ENCODE measurements at places on chromosomes 7 and 10.
A peak's percentile ranks its signal among the peaks of the same experiment; 100 is the strongest.

DNA sequence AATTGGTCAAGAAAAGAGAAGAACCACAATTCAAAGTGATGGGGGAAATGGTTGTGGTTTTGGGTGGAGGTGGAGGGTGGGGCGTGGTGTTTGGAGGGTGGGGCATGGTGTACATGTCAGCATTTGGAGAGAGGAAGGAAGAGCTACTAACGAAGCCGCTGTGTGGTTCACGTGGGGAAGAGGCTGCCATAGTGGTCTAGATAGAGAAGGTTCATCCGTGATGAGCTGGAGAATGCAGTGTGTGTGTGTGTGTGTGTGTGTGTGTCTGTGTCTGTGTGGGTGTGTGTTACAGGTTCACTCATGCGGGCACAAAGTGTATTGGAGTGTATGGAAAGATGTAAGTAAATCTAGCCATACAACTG is 6.1 kb upstream of the VCL start:
- no peak for DNase-seq

- no peak for DNase-seq
These were observed 89.7 kb upstream of the NAMPT start for GRCh38 chr7:106374437-106374836.

- no peak for DNase-seq
These were observed 95.5 kb downstream of the CTBP2 start for GRCh38 chr10:125064681-125065492.

DNA sequence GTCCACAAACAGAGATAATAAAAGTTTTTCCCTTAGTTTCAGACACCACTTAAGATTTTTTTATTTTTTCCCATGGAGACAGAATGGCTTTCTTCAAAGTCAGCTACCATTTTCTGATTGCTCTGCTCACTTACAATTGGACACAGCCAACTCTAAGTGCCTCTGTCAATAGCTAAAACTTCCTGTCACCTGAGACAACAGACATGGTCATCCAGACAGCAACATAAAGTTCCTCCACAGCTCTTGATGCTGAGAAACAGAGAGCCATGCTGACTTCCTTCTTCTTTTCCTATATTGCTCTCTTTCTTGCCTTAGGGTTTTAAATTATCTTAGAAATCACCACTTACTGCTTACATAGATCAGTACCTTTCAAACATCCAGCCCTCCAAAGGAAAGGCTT is 12.0 kb downstream of the ZNF800 start:
- no peak for DNase-seq

GRCh38 chr10:117619707-117620405 is 77.3 kb downstream of the EMX2 start:
- no peak for DNase-seq

- DNase-seq = no peak
These were observed 44.5 kb downstream of the CSTF2T start for GRCh38 chr10:51654918-51655317.

GRCh38 chr10:103541616-103542015 is 48.1 kb downstream of the NEURL1 start:
- no peak for DNase-seq

GRCh38 chr7:40301486-40302068 is 166.8 kb downstream of the SUGCT start:
- DNase-seq = no peak

DNA sequence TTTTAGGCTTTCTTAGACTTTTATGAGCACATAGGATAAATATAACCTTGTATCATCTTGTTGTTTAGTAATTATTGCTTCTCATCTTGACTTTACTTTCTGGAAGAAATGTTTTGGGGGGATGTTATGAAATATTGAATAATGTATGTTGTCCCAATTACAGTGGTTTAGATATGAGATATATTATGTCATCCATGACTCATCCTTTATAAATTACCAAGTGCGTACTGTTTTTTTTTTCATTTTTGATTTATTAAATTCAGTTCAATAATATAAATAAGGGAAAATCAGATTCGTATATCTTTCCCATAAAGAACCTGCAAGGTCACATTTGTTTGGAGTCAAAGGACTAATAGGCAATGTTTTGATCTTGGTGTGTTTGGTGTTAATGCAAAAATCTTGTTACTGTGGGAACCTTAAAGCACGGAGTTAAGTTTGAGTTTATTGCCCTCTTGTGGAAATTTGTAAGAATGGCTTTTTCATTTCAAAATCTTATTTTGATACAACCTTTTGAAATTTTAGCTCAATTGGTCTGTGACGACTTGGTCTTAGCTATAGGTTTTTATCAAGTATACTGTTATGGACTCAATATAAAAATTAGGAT is 108.6 kb downstream of the SRI start:
- DNase-seq = no peak

GRCh38 chr10:102504179-102504975 is 605 bp downstream of the SUFU start:
- peak; percentile 36 for DNase-seq

DNA sequence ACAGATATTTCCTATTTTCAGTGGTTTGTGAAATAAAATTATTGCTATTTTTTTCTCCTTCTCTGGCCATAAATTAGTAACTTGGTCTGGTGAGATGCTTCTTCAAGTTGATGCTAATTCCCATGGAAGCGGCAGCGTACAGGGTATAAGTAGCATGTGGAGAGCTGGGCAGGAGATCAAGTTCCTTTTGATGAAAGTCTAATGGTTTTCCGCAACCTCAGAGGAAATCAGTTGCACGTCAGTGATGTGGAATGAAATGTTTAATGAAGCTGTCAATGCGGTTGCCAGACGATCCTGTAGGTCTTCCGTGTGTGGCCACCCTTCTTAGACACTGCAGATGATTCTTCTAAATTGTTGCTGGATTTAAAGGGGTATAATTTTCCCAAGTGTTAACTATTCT is 236.4 kb upstream of the GRM3 start:
- DNase-seq = no peak

- no peak for DNase-seq
These were observed 125.7 kb downstream of the PRPF18 start for GRCh38 chr10:13712476-13712836.

GRCh38 chr10:19310066-19310465 is 261.5 kb downstream of the MALRD1 start:
- DNase-seq = no peak

GRCh38 chr10:62025901-62026879 is 124.7 kb downstream of the ARID5B start:
- DNase-seq = no peak

- no peak for DNase-seq
These were observed 212.7 kb upstream of the KCND2 start for GRCh38 chr7:120060281-120060680.

GRCh38 chr10:116195583-116195982 is 77.4 kb downstream of the GFRA1 start:
- no peak for DNase-seq

DNA sequence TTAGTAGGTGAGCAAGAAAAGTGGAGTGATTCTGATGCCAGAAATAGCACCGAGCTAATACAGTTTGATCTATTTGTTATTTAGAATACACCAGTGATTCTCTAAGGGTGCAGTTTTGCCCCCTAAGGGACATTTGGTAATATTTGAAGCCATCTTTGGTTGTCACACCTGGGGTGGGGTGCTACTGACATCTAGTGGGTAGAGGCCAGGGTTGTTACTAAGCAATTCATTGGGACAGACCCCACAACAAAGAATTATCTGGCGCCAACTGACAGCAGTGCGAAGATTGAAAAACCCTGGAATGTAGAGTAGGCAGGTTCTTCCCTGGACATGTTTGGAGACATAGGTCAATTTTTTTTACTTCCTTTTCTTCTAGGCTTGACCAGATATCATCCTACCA is 14.6 kb downstream of the PALS2 start:
- peak; percentile 62 for DNase-seq

DNA sequence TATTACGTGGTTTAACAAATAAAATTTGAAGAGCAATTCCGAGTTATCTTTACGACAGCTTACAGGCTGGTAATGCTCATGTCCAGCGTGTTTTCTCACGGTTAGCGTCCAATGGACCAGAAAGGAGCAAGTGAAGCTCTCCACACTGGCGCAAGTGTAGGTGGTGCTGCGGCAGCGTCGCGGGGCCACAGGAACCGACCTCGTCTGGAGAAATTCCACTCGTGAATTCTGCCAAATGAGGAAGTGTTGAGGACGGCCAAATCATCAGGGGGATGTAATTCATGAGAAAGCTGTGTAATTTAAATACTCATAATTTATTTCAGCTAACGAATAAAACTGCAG is 350 bp upstream of the ZNF37A start:
- no peak for DNase-seq

- DNase-seq = no peak
These were observed 109.5 kb downstream of the ADCY1 start for GRCh38 chr7:45683556-45684148.

GRCh38 chr10:588246-589165 is 101.0 kb downstream of the DIP2C start:
- no peak for DNase-seq

DNA sequence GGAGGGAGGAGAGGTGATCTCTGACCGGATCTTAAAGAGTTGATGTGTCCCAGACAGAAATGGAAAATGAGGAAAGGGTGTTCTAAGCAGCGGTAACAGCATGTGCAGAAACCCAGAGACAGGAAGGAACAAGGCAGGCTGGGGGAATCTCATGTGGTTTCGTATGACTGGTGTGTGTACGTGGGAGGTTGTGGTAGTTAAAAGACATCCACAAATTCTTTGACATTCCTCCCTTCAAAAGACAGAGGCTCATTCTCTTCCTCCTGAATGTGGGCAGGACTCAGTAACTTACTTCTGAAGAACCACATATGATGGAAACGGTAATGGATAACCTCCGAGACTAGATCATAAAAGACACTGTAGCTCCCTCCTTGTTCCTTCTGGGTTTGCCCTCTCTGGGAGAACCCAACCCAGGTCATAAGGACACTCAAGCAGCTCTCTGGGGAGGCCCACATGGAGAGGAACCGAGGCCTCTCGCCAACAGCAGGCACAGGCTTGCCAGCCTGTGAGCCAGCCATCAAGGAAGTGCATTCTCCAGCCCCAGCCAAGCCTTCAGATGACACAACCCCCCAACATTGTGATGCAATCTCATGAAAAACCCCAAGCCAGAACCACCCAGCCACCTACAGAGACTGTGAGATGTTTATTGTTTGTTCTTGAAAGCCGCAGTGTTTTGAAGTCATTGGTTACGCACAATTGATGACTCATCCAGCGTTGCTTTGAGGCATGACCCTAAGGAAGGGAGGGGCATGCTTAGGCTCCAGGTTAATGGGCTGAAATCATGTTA is 116.0 kb downstream of the SLIT1 start:
- no peak for DNase-seq

DNA sequence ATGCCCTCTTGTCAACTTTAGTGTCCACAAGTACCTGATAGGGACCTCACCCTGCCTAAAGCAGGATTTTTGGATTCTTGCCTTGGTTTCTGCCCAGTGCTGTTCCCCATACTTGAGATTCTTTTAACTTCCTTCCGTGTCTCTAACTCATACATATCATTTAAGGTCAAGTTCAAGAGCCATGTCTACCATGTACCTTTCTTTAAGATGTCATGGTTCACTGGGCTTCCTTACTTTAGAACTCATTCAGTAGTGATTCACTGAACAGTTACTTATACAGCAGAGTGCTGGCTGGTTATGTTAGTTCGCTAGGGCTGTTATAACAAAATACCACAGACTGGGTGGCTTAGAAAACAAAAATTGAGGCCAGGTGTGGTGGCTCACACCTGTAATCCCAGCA is 5.0 kb upstream of the CFAP58 start:
- no peak for DNase-seq

DNA sequence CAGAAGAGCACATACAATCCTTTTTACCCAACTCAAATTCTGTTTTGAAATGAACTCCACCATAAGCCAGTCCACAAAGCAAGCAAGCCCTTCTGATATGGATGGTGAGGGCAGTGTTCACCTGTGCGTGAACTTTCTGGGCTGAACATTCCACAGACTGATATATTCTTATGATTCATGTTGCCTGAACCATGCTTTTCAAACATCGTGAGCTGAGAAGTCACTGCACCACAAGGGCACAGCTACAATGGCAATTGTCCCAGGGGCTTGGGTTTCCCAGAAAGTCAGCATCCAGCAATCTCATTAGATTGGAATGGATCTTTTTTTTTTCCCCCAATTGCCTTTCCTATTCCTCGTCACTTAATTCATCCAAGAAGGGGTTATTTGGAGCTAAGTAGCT is 86.9 kb upstream of the ZNF438 start:
- DNase-seq = no peak

DNA sequence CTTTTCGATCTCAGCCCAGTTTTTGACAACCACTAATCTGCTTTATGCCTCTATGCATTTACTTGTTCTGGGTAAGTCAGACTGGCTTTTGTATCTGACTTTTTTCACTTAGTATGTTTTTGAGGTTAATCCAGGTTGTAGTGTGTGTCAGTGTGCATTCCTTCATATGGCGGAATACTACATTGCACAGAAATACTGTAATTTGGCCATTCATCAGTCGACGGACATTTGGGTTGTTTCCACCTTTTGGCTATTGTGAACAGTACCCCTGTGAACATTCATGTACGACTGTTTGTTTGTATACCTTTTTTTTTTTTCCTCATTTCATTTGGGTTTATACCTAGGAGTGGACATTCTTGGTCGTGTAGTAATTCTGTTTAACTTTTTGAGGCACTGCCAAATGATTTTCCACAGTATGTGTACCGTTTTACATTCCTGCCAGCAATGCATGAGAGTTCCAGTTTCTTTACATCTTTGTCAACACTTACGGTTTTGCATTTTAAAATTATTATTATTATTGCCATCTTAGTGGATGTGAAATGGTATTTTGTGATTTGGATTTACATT is 57.4 kb downstream of the MKLN1 start:
- no peak for DNase-seq

- DNase-seq = no peak
These were observed 259.6 kb upstream of the PPP2R2D start for GRCh38 chr10:131641231-131641630.

GRCh38 chr10:51716981-51717380 is 17.6 kb upstream of the CSTF2T start:
- DNase-seq = no peak

DNA sequence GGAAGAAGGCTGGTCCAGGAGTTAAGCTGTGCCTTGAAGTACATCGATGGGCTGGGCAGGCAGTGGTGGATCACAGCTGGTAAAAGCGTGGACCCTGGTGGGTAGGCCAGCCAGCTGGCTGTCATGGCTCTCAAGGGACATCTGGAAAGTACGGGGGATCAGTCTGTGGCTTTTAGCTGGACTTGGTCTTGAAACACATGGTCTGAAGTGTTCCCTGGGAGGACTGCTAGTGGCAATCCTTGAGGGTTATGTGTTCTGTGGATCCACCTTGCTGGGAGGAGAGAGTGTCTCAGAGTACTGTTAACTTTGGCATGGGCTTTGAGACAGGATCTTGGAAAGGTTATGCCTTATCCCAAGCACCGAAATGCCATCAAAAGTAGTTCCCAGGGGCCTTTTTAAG is 754.3 kb downstream of the SUGCT start:
- no peak for DNase-seq
